ENCODE measurements at places on chromosomes 4 and X.

DNA sequence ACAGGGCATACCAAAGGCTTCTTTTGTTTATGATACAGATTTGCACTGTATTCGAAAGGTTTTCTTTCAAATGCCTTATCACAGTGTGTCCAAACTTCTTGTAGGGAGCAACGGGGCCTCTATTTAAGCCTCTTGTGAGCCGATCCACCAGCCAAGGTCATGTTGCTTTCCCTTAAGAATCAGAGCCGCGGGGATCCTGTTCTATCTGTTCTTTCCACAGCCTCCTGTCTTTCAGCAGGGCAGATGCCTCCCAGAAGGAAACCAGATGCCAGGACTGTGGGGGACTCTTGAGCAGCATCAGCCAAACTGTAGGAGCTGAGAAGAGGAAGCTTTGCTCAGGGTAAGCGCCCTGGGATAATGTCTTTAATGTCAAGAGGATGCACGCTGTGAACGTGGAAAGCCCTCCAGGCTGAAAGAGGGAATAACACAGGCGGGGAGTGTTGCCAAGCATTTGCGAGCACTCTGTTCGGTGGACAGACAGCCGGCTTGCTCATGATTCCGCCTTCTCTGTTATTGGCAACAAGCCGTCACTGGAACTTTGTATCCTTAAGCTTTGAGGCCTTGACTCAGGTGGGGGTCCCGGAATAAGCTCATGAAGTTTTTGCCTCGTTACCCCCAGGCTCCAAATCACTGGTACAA is 279.8 kb upstream of the FRG1 start:
- no peak for DNase-seq

- DNase-seq = no peak
Measured at GRCh38 chrX:150184491-150184890, 178.6 kb upstream of the MAMLD1 start.

DNA sequence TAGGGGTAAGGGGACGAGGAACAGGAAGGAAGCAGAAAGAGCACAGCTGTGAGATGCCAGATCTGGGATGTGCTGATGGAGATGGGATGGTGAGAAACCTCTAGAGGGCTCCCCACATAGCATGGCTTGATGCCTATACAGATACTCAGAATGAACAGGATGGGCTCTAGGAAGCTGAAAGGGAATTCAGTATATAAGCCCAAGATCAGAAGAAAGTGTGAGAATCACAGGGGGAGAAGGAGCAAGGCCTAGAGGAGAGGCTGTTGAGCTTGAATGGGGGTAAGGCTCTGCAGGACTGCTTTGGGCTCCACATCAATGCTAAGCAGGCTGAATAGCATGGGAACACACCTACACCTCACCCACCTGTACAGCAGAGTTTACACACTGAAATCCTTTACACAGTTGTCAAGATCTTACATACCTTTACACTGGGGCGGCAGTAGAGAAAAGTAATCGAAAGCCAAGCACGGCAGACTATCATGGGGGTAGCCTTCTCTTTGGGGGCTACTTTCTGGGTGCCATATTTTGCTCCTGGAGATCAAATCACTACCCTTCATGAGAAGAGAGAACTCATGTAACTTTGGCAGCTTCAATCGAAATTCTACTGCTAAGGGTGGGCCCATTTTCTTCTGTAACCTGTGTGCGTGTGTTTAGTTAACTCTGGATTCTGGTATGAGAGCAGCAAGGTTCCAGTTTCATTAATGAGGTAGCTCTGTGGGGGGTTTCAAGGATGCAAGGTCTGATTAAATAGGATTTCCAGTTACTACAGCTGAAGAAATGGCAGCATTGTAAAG is 30.6 kb downstream of the HOPX start:
- DNase-seq = no peak

DNA sequence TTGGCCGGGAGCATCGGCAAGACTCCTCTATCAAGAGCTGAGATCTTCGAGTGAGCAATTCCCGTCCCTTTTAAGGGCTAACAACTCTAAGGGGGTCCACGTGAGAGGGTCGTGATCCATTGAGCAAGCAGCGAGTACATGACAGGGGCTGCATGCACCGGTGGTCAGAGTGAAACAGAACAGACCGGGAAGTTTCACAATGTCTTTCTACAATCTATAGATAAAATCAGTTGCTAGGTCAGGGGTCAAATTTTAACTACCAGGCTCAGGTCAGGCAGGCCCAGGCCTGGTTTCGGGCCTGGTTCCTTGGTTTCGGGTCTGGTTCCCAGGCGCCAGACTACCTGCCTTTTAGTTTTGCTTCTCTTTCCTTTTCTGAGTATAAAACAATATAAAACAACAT is 160.1 kb downstream of the PTCHD1 start:
- no peak for DNase-seq

- DNase-seq = no peak
Measured at GRCh38 chrX:139211568-139212182, 318.9 kb upstream of the F9 start.

- DNase-seq = no peak
Measured at GRCh38 chr4:22794732-22795131, 102.0 kb downstream of the GBA3 start.

- peak; percentile 40 for DNase-seq
Measured at GRCh38 chr4:104490096-104490769, 4.5 kb downstream of the CXXC4 start.

GRCh38 chr4:76993787-76994641 is 44.5 kb downstream of the SEPTIN11 start:
- DNase-seq = peak; percentile 21

GRCh38 chr4:47287735-47288134 is 175.8 kb downstream of the COMMD8 start:
- no peak for DNase-seq

DNA sequence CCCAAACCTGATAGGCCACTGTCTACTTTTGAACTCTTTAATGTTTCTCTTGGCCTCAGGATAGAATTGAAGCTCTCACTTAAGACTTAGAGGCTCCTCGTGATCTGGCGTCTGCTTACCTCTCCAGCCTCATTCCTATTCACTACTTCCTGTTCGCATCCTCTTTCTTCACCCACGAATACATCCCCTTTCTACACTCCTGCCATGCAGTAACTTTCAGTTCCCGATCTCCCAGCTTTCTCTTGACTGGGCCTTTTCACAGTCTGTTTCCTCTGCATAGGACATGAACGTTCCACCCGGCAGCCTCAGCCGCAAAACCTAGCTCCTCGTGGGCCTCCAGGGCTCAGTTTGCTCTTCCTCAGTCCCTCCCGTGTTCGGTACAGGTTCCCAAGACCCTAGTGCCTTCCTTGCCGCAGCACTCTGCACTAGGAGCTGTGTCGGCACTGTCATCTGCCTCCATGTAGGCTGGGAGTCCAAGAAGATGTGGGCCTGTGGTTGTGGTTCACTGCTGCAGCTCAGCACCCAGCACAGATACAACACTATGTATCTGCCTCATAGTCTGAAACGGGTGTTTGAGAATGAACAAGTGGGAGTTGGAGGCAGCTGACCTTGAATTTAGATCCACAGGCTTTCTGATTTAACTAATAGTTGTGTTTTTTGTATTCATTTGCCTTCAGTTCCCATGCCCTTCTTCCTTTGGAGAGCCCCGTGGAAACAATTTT is 15.8 kb downstream of the RPL39 start:
- DNase-seq = no peak

DNA sequence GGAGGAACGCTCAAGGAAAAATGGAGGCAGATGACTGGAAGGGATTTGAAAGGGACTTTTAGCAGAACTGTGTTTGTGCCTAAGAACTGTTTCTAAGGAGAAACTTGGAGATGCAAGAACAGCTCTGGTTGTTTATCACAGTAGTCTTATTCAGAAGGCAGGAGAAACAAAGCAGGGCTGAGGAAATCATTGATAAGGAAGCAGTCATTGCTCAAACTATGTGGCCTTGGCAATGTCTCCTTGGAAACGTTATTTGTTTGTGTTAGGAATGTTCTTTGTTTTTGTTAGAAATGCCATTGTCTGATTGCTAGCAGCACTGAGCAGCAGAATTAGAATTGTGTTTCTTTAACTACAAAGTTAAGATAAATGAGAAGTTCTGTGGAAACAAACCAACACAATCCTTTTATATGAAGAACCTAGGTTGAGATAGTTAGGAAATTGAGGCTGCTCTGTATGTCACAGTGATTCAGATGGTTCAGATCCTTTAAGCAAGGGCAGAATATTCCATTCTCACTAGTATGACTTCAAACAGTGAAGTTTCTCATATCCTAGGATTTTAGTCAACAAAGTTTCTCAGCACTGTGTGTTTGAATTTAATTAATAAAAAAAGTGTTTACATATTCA is 1191.3 kb upstream of the IGFBP7 start:
- DNase-seq = no peak

- DNase-seq = no peak
Measured at GRCh38 chrX:28847423-28847822, 260.2 kb downstream of the IL1RAPL1 start.

DNA sequence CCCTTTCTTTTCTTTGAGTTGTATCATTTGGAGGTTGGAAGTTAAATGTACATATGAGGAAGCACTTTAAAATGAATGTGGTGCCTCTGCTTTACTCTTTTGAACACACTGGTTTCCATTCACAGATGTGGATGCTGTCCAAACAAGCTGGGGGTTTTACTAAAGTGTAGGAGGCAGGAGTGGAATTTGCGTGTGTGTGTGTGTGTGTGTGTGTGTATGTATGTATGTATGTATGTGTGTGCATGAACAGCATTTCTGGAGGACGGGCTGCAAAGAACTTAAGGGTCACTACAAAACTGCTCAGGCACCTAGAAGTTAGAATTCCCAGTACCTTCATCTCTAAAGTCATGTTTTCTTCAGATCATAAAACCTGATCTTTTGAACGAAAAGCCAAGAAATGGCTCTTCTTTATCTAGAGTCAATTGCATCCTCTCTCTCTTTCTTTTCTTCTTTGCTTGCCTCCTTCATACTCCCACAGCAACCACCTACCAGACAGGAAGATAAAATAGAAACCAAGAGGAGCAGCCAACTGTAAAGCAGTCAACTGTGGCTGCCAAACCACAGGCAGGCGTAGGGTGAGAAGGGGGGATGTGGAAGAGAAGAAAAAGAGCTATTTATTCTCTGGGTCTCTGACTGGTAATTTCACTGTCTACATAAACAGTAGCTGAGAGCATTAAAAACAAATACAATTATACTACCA is 177.0 kb upstream of the RASGEF1B start:
- DNase-seq = no peak

DNA sequence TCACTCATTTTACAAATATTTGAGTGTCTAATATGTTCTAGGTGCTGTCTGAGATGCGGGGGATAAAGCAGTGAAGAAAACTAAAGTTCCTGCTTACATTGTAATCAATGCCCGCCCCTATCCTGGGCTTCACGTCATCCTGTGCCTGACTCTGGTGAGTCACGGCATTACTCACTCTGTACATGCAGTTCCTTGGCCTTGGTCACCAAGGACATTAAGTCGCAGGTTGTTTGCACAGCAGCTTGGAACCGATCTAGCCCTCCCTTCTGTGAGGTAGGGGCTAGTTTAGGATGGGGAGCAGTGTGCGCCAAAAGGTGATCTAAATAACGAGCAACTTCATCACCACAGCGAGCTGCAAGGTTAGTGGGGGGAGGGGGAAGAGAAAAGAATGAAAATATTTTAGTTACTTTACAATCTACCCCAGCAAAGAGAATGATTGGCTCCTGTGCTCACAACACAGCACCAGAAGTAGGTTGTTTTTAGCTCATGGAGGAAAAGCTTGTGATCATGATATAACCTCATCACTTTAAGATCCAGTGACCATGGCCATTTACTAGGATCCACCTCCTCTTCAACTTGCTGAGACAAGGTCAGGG is 48.0 kb upstream of the HDAC8 start:
- DNase-seq = no peak

DNA sequence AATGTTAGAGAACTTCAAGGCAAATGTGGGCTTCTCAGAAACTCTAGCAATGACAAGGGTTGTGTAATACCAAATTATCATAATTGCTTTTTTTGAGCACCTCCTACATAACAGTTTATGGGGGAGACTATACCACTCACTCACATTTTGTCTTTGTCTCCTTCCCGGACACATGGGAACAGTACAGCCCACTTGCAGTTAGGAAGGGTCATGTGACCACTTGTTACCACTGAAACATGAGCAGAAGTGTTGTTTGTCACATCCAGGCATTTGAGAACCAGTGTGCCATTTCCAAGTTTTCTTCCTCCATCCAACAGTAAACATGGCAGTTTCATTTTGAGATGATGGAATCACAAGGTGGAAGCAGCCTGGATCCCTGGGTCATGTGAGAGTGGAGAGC is 6.9 kb downstream of the MAGEA11 start:
- DNase-seq = no peak

GRCh38 chr4:82421796-82422560 is 8.3 kb downstream of the HNRNPDL start:
- DNase-seq = no peak

DNA sequence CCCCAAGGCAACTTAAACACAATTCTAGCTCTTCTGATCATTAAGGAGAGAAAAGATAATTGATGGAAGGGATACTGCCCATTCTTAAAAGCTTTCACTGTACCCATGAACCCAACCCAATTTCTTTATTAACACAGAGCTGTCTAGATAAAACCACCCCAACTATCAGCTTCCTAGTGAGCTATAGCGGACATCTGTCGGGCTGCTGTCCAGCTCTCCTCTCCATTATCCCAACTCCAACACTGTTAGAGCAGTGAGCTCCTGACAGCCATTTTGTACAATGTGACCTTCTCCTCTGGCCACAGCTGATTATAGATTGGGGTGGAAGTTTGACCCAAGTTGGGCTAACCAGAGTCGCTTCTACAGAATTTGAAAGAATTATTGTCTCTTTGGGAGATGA is 66.1 kb downstream of the HADH start:
- no peak for DNase-seq

DNA sequence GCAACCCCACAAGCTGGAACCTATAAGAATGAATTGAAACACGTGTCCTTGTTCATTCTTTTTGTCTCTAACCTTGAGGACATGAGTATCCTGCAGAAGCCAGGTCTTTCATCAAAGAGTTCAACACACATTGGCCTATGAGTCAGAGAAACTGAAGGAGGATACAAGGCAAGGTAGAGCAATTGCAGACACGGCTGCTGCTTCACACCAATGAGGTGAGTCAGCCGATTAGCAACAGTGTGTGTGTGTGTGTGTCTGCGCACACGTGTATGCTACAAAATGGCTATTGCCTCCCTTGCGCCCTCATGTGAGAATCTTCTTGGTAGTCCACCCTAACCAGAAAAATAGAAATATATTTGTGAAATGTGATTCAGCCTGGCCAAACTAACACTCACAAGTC is 1477.7 kb upstream of the IGFBP7 start:
- no peak for DNase-seq
